ENCODE measurements at places on chromosomes 4 and X.
A peak's percentile ranks its signal among the peaks of the same experiment; 100 is the strongest.

- no peak for DNase-seq
These were observed 87.9 kb upstream of the PACRGL start for GRCh38 chr4:20612313-20612712.

GRCh38 chr4:17688011-17688441 is 73.6 kb downstream of the MED28 start:
- DNase-seq = no peak

DNA sequence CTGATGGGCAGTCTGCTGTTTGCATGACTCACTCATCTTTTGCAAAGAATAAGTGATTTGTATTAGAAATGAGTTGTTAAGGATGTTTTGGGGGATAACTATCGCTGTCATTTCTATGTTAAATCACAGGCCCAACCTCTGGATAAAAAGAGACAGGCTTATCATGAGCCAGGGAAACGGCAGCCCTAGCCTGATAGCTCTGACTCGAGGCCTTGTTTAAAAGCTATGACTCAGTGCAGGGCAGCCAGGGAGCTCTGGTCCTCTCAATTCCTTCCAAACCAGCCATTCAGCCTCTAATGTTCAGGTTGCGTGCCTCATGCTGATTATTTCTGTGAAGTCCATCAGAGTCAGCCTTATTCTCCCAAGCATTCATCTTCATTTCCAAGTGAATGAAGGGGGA is 305.9 kb upstream of the HAND2 start:
- DNase-seq = no peak

DNA sequence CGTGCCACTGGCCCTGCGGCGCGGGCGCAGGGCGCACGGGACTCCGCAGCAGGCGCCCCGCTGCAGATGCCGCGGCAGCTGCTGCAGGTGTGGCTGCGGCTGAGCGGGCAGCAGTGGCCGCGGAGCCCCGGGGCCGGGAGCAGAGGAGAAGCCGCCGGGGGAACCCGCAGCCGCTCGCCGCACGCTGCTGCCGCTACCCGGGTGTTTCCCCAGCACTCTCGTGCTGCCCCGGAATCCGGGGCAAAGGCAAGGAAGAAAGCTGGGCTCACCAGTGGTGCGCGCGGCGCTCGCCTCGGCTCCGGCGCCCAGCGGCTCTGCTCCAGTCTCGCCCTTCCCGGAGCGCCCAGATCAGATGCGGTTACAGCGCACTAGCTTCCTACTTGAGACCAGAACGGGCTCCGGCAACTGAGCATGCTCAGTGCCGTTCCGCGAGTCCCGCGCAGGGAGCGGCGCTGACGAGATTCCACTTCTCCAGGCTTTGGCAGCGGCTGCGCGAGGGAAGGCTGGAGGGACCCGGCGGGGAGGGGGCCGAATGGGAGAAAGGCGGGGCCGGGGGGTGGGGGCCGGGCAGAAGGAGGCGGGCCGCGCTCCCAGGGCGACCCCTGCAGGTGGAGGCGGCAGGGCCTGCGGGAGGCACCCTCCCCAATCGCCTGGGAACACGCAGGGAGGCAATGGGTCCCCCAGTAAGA is at the start of gene APBB2:
Gene APBB2 (minus strand): TSS at position 407 of the 689 bp plus-strand sequence. CDS start 181,288 bp downstream, outside the sequence.
- peak; percentile 58 for DNase-seq

Data from B cell (primary cell).